Stimulated activated CD4-positive, alpha-beta T cell treated with anti-CD3 and anti-CD28 coated beads, TNF-alpha, amount 100 ng/mL, for 48 hours (primary cell): ENCODE measurements at places on chromosomes 11 and 22.

DNA sequence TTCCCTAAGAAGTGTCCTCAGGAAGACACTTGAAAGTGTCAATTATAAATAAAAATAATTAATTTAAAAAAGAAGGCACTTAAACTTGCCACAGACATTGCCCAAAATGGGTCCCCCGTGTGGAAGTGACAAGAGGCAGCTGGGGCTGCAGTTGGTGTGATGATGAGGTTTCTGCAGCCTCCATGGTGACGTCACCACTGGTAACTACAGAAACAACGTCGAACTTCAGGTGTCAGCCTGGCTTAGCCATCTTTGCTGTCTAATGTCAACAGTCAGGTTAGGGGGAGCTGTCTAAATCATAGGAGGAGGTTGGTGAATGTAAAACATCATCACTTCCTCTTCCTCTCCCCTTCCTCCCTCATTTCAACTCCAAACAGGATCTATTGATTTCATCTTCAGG is 328.6 kb downstream of the MN1 start:
- DNase-seq, result no peak

GRCh38 chr11:13883042-13883441 is 79.5 kb upstream of the SPON1 start:
- DNase-seq, result peak; percentile 2

DNA sequence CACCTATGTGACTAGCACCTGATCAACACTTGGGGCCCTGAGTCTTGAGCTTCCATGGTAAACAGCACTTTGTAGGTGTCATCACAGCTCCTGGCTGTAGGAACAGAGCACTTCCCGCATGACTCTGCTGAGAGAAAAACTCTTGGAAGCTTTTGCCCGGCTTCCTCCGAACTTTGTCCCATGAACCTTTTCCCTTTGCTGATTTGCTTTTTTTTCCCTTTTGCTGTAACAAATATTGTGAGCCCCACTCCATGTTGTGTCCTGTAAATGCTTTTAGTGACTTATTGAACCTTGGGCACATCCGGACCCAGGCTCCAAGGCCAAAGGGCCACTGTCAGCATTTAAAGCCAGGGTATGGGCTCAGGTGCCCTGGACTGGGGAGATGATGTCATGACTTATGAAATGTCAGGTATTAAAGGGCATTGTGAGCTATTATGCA is 391.1 kb downstream of the TENM4 start:
- no peak for DNase-seq

DNA sequence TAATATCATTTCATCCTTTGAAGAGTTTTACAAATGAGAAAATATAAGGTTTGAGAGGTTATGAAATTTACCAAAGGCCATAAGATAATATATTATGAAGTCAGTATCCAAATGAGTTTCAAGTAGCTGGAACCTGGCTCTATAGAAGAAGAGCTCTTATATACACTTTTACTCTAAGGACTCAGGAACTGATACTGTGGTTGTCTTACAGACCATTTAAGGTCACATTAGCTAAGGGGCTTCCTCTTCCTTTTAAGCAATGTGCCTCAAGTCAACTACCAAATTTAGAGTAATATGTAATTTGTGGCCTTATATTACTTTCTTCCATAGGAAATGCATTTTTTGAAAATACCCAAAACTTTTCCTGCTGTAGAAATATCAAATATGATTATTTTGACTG is 369.3 kb downstream of the DLG2 start:
- DNase-seq, result no peak

DNA sequence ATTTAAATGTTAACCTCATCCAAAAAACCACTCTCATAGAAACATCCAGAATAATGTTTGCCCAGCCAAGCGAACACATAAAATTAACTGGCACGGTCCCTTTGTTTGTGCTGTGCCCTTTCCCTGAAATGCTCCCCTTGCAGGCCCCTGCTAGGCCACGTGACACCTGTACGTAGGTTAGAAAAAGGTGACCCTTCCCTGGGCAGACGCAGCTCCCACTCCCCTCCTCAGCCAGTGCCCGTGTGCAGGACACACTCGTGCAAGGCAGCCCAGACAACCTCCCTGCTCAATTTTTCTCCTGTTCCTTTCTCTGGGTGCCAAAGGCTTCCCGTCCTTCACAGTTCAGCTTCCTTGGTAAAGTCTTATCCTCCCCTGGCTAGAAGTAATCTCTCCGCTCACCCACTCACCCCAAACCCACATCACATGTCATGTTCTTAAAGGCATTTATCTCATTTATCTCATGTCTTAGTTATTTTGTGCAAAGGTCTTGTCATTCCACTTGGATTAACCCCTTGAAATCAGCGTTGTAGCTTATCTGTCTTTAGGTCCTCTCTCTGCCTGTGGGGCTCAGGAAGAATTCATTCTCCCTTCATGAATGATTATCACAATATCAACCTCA is 20.7 kb downstream of the FAM83F start:
- DNase-seq, result no peak

- no peak for DNase-seq
These were observed 9.2 kb downstream of the OR8B4 start for GRCh38 chr11:124415356-124415923.

DNA sequence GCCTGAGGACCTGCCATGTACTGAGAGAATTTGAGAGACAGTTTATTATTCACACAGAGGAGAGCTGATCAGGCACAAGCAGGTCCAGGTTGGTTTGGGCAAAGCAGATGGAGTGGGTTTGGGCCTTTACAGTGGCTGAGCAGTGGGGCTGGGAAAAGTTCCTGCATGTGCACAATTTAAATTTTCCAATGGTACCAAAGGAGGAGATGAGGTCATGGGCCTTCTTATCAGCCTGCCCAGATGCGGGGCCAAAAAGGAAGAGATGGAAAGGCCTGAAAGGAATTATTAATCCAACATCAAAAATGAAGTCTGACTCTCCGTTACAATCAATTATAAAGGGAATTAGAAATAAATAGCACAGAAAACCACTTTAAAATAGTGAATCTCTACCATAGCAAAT is 367.6 kb downstream of the TMEM135 start:
- no peak for DNase-seq

DNA sequence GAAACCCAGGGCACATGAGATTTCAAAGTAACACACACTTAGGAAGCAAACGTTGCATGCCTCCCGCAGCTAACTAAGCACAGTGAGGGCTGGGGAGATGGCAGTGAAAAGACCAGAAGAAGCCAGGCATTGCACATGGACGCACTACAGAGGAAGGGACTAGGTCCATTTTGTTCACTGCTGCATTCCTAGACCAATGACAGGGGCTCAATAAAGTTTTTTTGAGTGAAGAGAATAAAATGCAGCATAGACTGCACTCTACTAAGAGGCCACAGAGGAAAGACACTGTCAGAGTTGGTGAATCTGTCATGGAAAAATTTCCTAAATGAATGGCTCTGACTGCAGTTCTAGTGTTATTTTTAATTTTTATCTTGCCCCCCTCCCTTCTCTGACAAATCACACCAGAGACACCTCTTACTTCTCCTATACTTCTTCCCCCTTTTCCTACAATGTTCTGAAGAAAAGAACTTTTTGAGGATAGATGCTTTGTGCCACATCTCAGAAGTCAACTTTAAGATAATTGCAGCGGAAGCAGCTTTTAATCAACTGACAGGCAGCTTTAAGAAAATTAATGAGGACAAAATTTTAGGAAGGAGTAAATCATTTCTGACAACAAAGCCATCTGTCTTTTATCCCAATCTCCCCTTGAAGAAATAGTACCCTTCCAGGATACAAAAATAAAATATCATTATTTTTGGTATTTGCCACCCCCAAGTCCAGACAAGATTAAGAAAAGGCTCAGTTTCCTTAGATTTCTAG is 34.8 kb upstream of the CHRM4 start:
- DNase-seq, result no peak

DNA sequence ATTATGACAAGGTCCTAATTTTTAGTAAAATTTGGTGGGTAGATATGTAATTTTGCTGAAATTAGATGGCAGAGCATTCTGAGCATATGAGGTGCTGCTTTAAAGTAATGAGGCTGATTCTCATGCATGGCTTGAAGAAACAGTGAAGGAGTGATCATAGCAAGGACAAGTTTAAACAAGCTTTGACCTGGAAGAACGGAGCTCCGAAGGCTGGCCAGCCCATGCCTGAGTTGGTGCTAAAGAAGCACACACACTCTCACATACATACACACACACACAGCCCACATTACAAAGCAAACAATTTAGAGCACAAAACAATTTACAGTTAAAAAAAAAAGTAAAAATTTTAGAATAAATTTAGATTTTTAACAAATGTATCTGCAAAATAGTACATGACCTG is 150.7 kb downstream of the DCDC1 start:
- DNase-seq, result no peak

GRCh38 chr22:46121079-46121478 is 29.2 kb upstream of the PPARA start:
- no peak for DNase-seq

DNA sequence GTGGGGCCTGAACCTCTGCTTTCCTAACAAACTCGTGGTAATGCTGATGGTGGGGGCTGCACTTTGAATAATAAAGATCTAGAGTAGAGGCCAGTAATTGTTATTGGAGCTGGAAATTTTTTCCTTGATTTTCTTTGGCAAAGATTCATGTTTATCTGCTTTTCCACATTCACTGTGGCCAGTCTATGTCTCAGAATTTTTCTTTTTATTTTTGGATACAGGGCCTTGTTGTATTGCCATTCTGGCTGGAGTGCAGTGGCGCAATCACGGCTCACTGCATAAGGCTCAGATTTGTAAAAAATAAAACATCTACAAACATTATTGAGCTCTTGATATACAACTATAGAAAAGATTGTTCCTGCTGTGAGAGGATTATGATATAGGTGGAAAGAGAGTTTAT is 1.6 kb downstream of the TMEM135 start:
- DNase-seq, result no peak

DNA sequence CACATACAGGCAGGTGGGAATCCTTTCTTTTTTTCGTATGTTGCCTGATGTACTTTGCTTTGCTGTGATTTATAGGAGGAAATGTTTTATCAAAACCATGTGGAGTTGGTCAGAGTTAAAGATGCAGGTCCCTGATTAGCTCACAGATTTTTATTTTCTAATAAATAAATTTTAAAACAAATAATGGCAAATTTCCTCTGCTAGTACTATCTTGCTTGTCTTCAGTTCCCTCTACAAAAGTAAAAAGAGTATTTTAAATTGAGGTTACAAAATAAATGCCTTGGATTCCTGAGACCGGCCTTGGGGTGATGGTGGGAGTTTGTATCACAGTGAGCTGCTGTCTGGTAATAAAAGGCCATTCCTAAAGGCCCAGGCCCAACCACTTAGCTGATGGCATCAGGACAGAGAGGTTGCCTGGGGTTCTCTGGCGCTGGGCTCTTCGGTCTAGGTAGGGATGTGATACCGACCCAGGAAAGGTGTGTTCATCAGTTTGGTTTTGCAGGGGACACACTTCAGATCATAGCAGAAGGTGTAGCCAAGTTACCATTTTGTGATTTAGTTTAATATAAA is 129.0 kb downstream of the TBC1D22A start:
- DNase-seq, result no peak

- DNase-seq, result no peak
These were observed 39.0 kb downstream of the CTNND1 start for GRCh38 chr11:57800444-57801182.

DNA sequence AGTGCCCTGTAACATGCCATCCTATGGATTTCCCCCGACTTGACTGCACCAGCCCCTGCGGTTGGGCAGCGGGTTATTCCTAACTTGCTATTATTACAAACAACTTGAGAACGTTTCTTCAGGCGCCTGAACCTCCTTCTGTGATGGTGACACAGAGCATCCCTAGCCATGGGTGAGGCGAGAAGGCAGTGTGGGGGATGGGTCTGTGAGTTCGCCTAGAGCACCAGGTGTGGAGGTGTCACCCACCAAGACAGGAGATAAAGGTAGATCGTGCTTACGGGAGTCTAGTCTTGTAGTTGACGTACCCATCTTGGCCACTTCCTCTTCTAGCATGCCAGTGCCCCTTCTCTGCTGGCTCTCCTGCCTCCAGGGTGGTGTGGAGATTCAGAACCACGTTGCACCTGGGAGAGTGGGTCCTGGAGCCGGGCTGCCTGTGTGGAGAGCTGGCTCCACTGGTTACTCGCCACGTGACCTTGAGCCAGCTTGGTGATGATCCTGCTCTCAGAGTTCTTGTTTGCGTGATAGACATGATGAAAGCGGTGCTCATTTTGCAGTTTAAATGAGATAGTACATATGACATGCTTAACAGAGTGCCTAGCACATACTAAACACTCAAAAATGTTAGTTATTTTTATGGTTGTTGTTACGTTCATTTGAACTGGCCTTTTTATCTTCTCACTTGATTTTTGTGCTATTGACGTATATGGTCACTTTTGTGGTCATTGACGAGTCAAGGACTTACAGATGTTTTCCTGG is 37.8 kb downstream of the TBC1D22A start:
- DNase-seq, result no peak

DNA sequence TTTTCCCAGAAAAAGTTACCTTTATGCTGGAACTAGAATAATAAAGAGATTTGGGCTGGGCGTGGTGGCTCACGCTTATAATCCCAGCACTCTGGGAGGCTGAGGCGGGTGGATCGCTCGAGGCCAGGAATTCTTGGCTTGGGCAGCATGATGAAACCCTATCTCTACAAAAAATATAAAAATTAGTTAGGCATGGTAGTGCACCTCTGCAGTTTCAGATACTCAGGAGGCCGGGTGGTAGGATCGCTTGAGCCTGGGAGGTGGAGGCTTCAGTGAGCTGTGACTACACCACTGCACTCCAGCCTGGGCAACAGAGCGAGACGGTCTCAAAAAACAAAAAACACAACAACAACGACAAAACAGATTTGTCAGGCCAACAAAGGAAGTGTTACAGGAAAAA is 119.3 kb upstream of the OR9Q1 start:
- DNase-seq, result no peak

GRCh38 chr11:80082406-80082805 is 641.6 kb upstream of the TENM4 start:
- no peak for DNase-seq

DNA sequence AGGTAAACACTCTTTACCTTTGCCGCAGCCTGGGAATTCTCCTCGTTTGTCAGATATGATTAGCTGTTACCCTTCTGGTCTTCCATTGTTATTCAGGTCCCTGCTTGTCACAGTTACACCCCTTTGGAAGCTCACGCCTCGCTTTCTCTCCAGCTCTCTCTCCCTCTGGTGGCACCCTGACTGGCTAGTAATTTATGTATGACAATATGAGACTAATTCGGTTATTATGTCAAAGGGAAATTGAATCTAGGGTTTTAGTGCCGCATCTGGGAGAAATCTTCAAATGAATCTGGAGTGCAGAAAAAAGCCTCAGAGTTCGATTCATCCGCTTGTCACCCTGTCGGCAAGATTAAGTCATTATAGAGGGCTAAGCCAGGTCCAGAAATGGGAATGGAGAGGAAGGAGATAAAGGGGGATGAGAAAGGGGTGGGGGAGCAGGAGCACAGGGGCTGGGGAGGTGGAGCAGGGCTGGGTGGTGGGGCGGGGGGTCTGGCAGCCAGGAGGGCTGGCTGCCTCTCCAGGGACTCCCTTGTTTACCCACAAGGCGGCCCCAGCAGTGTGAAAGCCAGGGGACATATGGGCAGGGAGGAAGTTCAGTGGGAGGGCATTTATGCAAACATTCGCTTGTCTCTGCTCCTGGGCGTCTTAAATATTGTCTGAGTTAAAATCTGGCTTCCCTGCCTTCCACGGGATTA is 179.0 kb upstream of the NECTIN1 start:
- DNase-seq, result no peak

GRCh38 chr11:7890417-7891172 is 40.5 kb downstream of the OR10A6 start:
- no peak for DNase-seq
